ENCODE measurements at places on chromosomes 3 and 15.

GRCh38 chr15:68375191-68375631 is 56.8 kb downstream of the ITGA11 start:
- no peak for ATAC-seq

DNA sequence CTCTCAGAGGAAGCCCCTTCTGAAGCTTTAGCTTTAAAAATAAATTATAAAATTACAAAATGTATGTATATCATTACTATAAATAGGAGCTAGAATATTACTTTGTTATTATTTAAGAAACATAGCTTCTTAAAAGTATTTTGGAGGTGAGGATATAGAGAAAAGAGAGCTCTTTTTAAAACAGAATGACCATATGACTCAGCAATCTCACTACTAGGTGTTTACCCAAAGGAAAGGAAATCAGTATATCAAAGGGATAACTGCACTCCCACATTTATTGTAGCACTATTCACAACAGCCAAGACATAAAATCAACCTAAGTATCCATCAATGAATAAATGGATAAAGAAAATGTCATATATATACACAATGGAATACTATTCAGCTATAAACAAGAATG is 119.6 kb downstream of the DMXL2 start:
- no peak for ATAC-seq

- ATAC-seq, result no peak
Observed at GRCh38 chr3:77871436-77871835, 831.5 kb downstream of the ROBO2 start.

GRCh38 chr3:23830869-23831484 is 25.2 kb downstream of the UBE2E1 start:
- ATAC-seq, result peak; percentile 81

DNA sequence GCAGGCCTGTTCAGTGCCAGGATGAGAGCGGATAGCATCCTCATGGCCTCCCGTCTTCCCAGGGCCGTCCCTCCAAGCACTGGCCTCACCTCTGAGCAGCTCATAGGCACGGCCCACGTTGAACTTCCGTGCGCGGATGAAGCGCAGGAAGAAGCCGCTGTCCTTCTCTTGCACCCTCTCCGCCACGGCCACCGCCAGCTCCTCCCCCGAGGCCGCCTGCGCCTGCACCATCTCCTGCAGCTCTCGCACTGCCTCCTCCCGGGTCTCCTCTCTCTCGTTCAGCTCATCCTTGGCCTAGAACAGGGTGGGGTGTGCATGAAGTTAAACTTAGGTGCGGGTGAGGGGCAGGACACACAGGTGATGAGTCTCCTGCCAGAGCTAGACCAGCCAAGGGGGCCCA is 4.3 kb downstream of the RLBP1 start:
- no peak for ATAC-seq

DNA sequence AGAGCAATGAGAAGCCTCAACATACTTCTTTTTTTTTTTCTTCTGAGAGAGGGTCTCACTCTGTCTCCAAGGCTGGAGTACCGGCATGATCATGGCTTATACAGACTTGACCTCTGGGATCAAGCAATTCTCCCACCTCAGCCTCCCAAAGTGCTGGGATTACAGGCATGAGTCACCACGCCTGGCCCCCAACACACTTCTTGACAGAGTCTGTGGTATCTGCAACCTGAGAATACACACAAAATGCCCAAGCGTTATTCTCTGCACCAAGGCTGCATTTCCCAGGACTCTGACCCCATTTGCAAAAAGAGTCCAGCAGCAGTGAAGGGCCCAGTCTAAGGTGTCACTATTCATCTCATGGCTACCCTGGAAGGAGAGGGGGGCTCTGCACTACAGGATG is 42.7 kb upstream of the BLM start:
- ATAC-seq, result no peak

- no peak for ATAC-seq
Observed at GRCh38 chr3:155110022-155110421, 29.9 kb downstream of the MME start.

DNA sequence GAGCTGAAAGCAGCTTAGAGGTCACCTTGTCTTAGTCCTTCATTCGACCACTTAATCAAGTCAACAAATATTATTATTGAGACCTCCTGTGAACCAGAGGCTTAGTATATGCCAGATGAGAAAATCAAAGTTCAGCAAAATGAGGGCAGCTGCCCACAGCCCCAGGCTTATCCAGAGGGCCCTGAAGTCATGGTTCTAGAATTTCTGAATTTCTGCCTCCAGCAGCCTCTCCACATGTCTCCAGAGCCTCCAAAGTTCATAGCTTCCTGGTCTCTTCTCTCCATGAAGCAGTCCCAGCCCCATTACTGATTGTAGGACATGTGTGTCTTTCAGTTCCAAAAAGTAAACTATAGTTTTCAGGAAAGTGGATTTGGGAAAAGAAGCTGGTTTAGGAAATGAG is 96.9 kb upstream of the TSC22D2 start:
- ATAC-seq, result no peak

- no peak for ATAC-seq
Observed at GRCh38 chr3:5194801-5195509, 7.4 kb downstream of the EDEM1 start.

DNA sequence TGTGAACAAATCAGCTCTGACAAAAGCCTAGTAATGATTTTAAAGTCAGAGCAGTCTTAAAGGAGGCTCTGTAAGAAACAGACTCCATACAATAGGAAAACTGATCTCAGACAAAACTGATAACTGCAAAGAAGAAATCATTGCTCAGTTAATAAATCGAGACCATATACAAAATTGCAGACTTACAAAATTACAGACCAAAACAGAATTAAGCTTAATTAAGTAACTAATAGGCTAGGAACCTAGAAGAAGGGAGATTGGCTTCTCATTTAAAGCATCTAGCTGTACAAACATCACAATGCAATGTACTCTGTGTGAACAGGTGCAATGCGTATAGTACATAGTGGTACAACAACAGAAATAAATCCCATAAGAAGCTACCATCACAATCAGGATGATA is 46.3 kb downstream of the ZBTB20 start:
- ATAC-seq, result no peak

DNA sequence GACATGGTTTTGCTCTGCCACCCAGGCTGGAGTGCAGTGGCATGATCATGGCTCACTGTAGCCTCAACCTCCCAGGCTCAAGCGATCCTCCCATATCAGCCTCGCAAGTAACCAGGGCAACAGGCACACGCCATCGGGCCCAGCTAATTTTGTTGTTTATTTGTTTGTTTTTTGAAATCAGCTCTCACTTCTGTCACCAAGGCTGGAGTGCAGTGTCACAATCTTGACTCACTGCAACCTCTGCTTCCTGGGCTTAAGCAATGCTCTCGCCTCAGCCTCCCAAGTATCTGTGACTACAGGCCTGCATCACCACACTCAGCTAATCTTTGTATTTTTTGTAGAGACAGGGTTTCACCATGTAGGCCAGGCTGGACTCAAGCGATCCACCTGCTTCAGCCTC is 26.3 kb upstream of the PLCH1 start:
- ATAC-seq, result no peak

GRCh38 chr3:33722191-33722590 is 4.1 kb upstream of the CLASP2 start:
- no peak for ATAC-seq

DNA sequence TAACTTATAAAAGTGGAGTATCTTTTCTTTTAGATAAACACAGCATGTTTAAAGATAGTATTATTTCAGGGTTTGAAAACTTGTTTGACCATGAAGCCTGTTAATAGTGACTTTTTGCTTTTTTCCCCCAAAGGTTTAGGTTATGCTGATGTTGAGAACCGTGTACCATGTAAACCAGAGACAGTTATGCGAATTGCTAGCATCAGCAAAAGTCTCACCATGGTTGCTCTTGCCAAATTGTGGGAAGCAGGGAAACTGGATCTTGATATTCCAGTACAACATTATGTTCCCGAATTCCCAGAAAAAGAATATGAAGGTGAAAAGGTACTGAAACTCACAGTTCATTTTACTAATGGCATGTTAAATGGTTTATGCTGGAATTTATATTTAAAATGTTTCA is 5.1 kb downstream of the LACTB start:
- ATAC-seq, result no peak

DNA sequence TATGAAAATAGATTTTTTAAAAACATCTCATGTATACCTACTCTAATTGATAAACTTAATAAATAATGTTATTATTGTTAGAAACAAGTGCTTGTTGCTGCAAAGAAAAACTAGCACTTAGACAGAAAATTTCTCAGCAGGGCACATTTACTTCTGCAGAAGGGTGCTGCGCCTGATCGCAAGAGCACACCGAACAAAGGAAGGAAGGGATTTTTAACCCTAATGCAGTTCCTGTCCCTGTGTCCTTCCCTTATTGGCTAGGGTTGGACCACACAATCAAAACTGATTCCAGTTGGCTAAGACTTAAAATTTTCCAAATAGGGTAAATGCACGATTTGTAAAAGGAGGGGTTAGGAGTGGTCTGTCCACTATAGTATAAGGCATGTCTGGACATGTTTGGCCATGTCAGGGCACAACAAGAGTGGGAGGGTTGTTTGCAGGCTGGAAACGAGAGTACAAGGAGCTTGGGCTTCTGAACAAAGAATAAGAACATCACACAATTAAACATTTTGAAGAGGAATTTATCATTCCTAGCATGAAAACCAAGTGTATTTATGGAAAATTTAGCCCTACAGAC is 4.7 kb downstream of the DTWD1 start:
- no peak for ATAC-seq

GRCh38 chr3:133547432-133548041 is 25.9 kb upstream of the CDV3 start:
- no peak for ATAC-seq

DNA sequence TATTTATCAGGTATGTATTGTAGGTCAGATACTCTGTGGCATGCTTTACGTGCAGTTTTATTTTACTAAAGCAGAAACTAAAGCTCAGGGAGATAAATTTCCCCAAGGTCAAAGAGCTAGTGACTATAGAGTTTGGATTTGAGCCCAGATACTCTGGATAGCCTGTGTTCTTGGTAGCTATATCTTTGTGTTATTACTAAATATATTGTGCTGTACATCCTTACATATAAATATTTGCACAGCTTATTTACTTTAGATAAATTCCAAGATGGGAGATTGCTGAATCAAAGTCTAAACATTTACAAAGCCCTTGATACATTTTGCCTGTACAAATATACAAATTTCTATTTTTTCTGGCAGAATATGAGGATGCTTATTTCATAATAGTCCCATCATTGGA is 660.9 kb upstream of the NAALADL2 start:
- ATAC-seq, result no peak

GRCh38 chr3:169034401-169034800 is 629.1 kb downstream of the MECOM start:
- ATAC-seq, result no peak

DNA sequence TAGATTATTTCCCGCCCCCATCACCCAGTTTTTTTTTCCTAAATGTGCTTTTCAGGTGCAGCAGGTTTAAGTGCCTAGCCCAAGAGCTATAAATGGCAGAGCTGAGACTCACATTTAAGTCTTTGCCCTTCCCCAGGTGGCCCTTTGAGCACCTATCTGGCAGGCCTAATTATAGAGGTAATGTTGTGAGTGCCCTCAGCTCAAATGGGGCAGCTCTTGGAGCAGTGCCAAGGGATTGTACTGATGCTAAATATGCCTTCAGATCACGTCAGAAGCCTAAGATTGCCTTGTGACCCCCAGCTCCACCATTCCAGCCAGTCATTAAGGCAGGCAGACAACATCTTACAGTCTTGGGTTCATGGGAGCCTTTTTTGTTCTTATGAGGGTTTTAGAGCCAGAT is 159.5 kb downstream of the RPLP1 start:
- ATAC-seq, result no peak

- ATAC-seq, result no peak
Observed at GRCh38 chr3:172182797-172183196, 143.4 kb downstream of the FNDC3B start.

DNA sequence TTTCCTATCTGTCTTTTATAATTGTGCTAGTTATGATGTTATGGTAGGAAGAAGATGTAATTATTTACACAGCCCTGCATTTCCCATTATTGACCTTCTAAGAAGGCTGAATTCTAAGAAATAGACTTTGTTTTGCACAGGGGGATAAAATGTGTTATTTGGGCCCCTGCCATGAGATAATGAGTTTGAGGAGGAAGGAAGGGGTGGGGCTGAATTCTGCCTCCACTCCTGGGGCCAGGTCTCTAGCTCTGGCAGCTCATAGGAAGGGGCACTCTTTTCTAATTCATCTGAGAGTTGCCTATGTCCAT is 69.2 kb upstream of the GOLGA8B start:
- ATAC-seq, result no peak

- no peak for ATAC-seq
Observed at GRCh38 chr15:85620690-85621049, 174.1 kb downstream of the KLHL25 start.

DNA sequence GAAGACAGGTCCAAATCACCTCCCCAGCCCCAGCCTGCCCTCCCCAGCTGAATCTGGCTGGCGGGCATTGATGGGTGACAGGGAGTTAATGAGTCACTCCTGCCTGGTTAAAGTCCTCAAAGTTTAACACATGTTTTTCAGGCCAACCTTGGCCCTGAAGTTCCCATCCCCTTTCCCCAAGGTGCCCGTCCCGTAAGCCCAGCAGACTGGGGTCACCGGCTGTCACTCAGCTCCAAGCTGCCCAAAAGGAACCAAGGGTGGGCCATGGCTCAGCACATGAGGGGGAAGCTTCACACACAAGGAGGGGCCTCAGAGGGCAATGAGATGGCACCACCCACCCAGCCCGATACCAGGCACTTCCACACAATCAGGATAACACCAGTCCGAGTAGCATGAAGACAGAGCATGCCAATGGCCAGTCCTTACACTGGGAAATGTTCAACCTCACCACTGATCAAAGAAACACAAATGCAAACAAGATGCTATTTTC is 10.2 kb upstream of the KLF15 start:
- ATAC-seq, result no peak

DNA sequence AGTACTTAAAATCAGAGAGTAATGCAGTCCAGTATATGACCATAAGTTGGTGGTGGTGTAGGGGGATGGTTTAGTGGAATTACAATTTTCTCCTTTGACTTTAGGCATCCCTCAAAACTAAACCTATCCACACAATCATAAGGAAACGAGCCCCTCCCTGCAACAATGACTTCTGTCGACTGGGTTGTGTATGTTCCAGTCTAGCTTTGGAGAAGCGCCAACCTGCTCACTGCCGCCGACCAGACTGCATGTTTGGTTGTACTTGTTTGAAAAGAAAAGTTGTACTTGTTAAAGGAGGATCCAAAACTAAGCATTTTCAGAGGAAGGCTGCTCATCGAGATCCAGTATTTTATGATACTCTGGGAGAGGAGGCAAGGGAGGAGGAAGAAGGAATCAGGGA is 52.8 kb downstream of the MGA start:
- no peak for ATAC-seq

- ATAC-seq, result no peak
Observed at GRCh38 chr3:60912876-60913275, 338.4 kb downstream of the FHIT start.

GRCh38 chr15:42107473-42107872 is 13.1 kb upstream of the PLA2G4D start:
- ATAC-seq, result no peak

GRCh38 chr3:100709842-100710260 is 557 bp downstream of the TFG start:
- peak; percentile 7 for ATAC-seq

DNA sequence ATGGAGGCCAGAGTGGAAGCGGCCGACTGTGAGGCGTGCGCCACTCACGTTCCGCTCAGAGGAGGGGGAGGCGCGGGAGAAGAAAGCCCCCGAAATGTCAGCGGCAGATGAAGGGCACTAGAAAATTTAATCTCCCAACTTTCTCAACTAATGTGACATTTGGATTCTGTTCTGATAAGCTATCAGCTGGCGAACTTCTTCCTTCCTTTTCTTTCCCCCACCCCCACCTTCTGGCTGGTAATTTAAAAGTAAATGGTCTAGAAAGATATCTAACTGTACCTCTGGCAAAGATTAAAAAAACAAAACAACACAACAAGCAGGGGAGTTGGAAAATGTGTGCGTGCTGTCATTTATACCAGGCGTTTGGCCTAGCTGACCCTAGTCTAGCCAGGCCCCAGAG is 26.4 kb upstream of the TMEM115 start:
- no peak for ATAC-seq

All from stimulated activated memory B cell treated with anti-CD40 and anti-IgM and Interleukin-4, amounts not matched to agents 10 μg/mL and 1 μg/mL and 100 μg/mL, for 72 hours (primary cell).